ENCODE measurements at places on chromosomes 11 and 22.

DNA sequence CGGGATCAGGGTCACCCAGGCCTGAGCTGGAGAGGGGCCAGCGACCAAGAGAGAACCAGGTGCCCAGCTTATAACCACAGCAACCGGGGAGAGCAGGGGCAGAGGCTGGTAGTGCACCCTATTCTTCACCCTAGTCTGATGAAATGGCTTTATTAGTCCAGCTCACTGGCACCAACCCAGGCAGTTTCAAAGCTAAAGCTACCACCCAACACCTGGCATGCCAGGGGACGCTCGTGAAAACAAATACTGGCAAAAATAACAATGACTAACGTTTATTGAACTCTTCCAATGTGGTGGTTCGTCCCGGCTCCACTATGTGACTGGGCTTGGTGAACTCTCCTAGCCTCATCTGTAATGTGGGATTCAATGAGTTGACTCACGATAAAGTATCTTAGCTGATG, 30.6 kb downstream of the SCGB1A1 start:
- no peak for DNase-seq

GRCh38 chr22:19639610-19640135, 74.6 kb upstream of the SEPTIN5 start:
- no peak for DNase-seq

DNA sequence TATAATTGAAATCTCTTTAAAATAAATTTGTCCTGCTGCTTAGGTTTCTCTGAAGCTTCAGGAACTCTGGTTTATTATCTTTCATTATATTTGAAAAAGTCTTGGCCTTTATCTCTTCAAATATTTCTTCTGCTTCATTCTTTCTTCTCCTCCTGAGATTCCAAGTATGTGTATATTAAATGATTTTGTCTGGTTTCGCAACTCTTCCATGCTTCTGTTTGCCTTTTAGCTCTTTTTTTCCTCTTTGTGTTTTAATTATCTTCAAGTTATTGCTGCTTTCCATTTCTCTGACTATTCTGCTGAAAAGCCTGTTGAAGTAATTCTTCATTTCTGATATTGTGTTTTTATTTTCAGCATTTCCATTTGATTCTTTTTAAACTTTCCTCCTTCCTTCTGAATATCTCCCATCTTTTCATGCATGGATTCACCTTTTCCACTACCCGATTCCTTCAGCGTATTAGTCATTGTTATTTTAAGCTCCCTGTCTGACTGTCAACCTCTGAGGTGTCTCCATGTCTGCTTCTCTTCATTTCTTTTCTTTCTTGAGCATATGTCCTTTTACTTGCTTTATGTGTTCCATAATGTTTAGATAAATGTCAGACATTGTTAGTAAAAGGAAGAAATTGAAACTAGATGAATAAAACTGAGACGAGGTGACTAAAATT, 46.6 kb upstream of the CTSC start:
- DNase-seq, result no peak

DNA sequence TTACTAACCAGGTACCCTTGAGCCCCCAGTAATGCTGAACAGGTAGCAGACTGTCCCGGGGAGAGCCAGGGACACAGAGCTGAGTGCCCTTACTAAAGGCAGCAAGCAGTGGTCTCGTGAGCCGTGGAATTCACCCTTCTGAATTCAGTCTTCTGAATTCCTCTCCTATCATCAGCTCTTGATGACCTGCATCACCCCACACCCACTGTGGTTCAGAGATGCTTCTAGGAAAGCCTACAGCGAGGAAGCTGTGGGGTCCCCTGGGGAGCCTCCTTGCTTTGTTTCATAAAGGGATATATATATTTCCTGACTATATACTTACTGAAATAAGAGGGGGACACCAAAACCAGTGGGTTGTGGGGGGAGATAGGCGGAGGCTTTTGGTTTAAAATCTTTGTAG, 2.6 kb downstream of the SPATA19 start:
- DNase-seq, result no peak

DNA sequence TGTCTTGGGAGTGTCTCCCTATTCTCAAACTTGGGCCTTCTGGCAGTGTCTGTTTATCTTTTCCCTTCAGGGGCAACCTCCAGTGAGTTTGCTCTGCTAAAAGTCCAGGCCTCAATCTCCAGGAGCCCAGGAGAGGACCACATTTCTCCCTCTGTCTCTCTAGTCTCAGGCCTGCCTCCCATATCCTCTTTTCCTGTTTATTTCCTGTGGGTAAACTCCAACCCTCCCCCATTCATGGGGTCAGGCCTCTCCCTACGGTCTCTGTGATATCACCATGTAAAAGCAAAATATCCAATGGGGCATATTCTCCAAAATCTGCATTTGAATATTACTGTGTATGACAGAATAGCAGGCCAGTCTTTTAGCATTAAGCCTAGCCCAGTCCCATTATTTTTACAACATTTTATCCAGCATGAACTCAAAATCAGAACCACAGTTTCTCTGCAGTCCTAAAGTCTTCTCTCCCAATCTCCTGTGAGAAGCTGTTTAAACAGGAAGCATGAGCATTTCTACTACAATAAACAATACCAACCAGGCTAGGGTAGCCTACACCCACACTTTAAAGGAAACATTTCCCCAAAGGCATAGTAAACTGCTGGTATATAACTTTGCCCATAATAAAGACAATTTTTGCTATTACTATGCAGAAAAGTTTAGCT, 18.0 kb upstream of the TMEM135 start:
- DNase-seq, result no peak

DNA sequence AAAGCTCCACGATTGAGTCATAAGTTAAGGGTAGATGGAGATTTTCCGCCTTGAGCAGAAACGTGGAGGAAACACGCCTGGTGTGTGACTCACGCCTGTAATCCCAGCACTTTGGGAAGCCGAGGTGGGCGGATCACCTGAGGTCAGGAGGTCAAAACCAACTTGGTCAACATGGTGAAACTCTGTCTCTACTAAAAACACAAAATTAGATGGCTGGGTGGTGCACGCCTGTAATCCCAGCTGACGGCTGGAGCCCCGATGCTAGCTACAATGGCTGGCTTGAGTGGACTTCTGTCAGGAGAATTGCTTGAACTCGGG, 17.3 kb upstream of the DGCR8 start:
- no peak for DNase-seq

DNA sequence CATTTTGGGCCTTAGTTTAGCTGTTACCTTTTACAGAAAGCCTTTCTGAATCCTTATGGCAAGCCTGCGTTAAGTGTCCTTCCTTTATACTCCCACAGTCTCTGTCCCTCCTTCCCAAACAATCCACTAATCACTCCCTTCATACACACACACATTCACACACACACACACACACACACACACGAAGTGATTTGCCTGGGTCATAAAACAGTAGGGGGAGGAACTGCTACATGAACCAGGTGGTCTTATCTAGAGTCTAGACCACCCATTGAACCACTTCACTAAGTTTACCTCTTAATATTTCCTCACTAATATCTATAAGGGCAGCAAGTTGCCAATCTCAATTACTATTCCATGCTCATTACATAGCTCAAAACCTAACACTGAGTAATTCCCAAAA, 196.7 kb upstream of the GUCY1A2 start:
- DNase-seq, result no peak

DNA sequence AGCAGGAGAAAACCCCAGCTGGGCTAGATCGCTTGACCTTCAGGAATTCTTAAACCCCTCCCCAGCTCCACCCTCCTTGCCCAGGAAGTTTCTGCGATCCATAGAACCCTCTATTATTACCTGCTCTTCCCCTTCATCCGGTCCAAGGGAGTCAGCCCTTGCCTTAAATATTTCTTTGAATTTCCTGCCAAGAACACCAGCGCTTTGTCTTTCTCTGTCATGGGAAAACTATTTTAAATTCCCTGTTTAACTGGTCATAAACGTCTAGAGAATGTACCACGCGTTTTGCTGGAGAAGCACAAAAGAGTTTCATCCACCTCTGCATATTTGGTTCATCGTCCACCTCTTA, 496 bp upstream of the TRAF6 start:
- no peak for DNase-seq

DNA sequence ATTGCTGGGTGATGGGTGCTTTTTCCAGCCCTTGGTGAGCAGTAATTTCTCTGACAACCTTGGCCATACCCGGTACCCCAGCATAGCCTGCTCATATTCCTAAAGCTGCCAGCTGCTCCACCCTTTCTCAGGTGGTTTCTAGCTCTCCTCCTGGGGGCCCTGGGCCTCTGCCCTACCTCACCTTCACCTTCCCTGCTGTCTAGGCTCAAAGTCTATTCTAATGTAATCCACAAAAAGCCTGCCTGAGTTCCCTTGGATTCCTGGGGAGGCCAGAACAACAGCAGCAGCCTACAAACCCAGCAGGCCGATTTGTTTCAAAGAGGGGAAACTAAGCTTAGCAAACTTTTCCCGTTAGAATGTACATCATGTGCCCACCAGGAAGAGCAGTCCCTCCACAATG, 117.6 kb downstream of the DSCAML1 start:
- DNase-seq, result no peak

GRCh38 chr11:575313-575995, 816 bp upstream of the PHRF1 start:
- no peak for DNase-seq
